NCI-H1105 treated with DMSO at 0.1 percent for 48 hours (cell line): ENCODE measurements at places on chromosomes 11 and 22.

DNA sequence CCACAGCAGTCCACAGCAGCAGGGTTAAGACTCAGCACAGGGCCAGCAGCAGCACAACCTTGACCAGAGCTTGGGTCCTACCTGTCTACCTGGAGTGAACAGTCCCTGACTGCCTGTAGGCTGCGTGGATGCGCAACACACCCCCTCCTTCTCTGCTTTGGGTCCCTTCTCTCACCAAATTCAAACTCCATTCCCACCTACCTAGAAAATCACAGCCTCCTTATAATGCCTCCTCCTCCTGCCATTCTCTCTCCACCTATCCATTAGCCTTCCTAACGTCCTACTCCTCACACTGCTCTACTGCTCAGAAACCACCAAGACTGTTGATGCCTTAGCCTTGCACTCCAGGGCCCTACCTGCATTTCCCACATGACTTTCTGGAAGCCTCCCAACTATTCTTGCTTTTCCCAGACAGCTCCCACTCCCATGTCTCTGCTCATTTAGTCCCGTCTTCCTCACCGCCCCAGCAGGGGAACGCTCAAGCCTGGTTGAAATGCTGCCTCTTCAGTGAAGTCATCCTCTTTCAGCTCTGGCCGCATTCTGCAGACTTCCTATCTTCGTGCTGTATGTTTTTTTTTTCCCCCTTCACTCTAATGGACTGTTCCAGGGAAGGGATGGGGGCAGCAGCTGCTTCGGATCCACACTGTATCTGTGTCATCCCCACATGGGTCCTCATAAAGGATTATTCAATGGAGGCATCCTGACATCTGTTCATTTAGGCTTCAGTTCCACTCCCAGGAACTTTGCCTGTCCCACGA lies 3.3 kb downstream of the IL18BP start:
- DNase-seq: no peak

- no peak for DNase-seq
These were observed 10.4 kb downstream of the PNPLA5 start for GRCh38 chr22:43881091-43882061.

DNA sequence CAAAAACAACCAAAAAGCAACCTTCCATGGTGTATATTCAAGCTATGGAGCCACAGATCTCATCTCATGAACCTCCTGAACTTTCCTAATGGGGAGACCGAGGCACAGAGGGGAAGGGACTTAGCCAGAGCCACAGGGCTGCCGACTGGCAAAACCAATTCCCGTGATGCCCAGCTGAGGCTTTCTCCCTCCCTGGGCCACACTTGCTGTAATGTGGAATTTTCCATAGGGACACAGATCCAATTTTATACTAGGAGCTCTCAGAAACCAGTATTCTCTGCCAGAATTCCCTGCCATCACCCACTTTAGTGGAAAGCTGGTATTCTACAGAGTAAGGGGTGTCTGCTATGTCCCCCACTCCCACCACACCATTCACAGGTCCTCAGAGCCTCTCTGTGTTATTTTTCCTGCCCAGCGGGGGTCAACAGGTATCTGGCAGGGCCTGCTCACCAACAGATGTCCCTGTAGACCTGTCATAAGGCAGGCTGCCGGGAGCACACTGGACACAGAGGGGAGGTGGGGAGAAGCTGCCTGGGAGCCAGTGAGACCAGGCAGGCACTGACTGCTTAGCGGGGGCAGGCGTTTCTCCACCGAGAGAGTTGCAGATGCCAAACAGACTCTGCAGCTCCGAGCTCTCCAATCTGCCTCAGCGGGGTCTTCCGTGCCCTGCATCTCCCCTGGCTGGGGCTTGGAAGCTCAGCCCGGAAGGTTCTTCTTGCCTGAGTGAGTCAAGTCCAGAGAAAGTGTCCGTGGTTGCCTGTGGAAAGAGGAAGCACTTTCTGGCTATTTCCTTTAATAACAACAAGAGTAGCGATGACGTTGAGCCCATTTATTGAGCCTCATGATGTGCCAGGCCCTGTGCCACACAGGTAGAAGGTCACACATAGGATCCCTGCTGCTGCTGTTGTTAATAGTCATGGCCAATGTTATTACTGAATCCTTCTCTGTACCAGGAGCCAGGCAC lies 26.3 kb downstream of the RPS6KA4 start:
- no peak for DNase-seq

GRCh38 chr11:116678887-116679286 lies 93.9 kb downstream of the BUD13 start:
- no peak for DNase-seq

DNA sequence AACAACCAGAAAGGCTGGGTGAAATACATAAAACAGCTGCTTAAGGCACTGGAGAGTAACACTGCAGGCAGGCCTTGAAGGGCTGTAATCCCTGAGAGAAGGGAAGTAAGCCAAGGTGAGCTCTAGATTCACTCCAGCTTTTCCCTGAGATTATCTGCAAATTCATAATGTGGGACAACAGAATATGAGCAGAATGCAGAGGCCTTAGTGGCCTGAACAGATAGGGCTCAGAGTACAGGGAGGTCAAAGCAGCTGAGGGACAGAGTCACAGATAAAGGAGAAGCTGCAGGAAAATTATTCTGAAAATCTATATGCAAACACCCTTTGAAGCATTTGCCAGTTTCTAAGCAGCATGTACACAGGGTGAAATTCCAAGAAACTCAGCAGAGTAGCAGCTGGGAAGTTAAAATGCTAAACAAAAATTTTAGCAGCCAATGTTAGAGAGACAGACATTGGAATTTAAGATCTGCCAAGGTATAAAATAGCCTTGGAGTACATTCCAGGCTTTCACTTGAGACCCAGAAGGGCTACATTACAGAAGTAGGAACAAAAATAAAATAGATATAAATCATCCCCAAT lies 48.1 kb upstream of the CWF19L2 start:
- no peak for DNase-seq

DNA sequence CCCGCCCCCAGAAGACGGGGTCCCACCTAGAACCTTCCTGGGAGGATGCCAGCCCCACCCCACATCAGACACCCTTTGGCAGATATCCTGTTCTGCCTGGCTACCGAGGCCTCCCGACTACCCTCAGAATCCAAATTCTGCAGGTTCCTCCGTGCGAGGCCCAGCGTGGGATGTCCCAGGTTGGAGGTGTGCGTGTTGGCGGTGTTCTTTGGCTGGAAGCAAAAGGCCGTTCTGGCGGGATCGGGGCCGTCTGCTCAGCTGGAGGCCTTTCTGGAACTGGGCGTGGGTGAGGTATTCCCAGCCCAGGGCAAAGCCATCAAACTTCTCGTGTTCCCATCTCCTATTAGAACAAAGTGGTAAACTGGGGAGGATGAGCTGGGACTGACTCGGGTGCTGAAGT lies 32.6 kb downstream of the NUP50 start:
- no peak for DNase-seq

DNA sequence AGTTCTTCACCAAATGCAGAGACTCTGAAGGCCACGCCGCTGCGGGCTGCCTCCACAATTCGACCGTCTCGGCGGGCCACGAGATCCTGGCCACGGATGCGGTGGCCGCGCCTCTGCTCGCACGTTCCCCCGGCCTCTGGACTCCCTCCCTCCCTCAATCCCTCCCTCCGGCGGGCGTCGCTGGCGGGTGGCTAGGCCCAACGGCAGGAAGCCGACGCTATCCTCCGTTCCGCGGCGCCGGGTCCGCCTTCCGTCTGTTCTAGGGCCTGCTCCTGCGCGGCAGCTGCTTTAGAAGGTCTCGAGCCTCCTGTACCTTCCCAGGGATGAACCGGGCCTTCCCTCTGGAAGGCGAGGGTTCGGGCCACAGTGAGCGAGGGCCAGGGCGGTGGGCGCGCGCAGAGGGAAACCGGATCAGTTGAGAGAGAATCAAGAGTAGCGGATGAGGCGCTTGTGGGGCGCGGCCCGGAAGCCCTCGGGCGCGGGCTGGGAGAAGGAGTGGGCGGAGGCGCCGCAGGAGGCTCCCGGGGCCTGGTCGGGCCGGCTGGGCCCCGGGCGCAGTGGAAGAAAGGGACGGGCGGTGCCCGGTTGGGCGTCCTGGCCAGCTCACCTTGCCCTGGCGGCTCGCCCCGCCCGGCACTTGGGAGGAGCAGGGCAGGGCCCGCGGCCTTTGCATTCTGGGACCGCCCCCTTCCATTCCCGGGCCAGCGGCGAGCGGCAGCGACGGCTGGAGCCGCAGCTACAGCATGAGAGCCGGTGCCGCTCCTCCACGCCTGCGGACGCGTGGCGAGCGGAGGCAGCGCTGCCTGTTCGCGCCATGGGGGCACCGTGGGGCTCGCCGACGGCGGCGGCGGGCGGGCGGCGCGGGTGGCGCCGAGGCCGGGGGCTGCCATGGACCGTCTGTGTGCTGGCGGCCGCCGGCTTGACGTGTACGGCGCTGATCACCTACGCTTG lies at the start of gene FUT4:
TSS of gene FUT4 (plus strand) at position 227 of the 951 bp plus-strand sequence. CDS start at position 440, 213 bp downstream.
- peak; percentile 37 for DNase-seq

DNA sequence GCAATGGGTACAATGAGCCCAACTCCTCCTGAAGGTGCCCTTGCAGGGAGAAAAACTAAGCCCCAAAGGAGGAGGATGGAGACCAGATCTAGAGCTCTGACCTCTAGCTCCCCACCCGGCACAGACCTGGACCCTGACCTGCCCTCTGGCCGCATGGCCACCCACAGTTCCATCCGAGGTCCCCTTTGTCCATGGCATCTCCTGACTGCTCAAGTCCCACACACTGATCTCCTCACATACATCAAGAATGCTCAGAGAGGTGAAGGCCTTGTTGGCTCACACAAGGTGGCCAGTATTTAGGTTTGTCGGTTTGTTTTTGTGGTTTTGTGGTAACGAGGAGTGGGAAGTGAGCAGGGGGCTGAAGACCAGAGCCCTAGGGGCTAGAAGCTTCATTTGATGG lies 423.5 kb upstream of the B3GAT1 start:
- DNase-seq: no peak

DNA sequence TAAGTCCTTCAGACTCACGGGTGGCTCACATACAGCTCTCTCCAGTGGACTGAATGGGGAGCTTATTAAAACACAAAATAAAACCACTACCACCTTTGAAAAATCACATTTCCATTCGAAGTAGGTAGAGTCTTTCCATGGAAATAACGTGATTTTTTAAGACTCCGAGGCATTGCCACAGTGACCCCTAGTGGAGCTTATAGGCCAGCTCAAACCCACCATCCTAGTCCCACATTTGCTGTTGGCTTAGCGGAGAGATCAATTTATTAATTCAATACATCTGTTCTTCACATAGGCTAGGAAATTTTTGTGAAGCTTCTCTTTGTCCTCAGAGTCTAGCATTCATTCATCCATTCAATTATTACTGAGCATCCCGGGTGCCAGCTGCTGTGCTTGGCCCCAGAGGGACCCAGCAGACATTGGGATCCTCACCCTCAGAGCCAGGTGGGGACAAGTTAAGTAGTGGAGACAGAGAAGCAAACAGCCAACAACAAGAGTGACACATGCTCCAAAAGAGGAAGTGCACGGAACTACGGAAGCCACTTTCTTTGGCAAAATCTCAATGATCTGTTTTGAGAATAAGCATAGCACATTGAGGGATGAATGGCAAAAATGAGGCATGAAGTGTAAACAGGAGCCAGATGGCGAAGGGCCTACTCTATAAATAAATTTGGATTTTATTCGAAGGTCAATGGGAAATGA lies 10.2 kb upstream of the P4HA3 start:
- peak; percentile 14 for DNase-seq

DNA sequence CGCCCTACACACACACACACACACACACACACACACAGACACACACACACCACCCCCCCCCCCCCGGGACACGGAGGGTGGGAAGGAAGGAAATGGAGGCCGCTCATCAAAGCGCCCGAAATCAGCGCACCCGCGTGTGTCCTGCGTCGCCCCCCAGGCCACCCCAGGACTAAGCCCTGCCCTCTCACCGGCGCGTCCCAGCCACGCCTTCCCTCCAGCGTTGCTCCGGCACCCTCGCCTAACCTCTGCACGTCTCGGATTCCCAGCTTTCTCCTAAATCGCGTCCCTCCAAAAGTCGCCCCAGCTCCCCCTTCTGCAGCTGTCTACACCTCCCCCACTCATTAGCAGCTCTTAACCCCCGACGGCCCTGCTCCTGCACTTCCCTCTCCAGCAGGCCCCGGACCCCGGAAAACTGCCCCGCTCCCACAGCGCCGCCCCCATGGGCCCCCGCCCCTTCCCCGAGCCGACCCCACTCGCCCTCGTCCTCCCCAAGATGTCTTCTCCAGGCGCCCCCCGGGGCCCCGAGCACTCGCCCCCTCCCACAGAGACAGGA lies 557 bp downstream of the PACSIN2 start:
- DNase-seq: peak; percentile 6

- no peak for DNase-seq
These were observed 1191.7 kb downstream of the TBC1D22A start for GRCh38 chr22:47954107-47954506.

DNA sequence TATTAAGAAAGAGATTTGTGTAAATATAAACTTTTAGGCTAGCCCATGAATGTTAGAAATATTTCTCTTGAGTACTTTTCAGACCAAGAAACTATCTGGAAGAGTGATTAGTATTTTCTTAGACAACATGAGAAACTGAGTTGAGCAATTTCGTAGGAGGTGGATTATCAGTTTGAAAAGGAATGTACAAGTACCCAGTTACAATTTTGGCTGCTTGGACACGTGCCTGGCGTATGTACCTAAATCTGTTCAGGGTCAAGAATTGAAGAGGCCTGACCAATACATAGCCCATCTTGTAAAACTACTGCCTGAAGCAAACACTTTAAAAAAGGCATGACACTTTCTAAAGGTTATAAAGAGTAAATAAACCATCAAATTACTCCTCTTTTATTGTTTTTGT lies 71.1 kb downstream of the CCDC73 start:
- DNase-seq: no peak

GRCh38 chr22:38080850-38081635 lies 2.9 kb downstream of the SLC16A8 start:
- peak; percentile 45 for DNase-seq

- no peak for DNase-seq
These were observed 38.1 kb downstream of the GLB1L2 start for GRCh38 chr11:134369656-134370525.

DNA sequence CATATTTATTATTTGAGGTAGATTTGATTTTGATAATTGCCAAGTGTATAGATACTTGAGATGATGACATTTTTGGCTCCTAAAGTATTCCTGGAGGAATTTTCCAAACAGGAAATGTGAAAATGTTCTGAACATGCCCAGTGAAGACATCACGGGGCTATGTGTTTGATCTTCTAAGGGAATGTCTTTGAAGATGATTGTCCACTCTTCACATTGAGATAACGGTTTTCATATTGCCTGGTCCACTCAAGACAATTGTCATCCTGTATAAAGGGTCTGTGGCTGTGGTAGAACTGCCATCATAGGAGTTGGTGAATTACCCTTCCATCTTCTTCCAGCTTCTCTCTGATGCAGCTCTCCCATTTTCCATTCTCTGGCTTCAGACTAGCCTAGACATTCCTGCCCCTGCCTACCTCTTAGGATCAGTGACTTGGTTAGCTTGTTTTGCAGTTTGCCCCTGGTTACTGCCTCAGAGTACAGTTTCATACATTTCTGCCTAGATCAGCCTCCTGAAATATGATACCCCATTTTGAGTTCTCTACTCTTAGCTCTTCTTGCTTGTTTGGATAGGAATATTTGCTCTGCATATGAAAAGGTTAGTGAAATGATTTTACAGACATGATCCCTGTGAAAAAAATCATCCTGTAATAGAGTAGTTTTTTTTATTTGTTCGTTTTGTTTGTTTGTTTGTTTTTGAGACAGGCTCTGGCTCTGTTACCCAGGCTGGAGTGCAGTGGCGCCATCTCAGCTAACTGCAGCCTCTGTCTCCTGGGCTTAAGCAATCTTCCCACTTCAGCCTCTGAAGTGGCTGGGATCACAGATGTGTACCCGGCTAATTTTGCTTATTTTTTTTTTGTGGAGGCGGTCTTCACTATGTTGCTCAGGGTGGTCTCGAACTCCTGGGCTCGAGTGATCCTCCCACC lies 111.4 kb upstream of the SORL1-AS1 start:
- DNase-seq: peak; percentile 92
